Mononuclear cell (primary cell): ENCODE measurements at places on chromosomes 1 and 21. TPM values are rescaled to one million over a fixed set of nuclear protein-coding genes. Genes with fewer than 3 reads are reported as not detected.

Gene ARHGEF10L
- total RNA-seq = 7.6 TPM

Gene RAP1A
- total RNA-seq = 45.2 TPM

Gene TMEM79
- total RNA-seq = 0.42 TPM

Gene RAVER2
- total RNA-seq = 2.2 TPM

Gene PLPP3
- total RNA-seq = 1.4 TPM

Gene CELA3B
- total RNA-seq = not detected

Gene RGS18
- 263 TPM for total RNA-seq

Gene GBP7
- not detected for total RNA-seq

Gene APCS
- not detected for total RNA-seq

Gene PLEKHN1
- 0.10 TPM for total RNA-seq

Gene NHLH1
- not detected for total RNA-seq

Gene PSMD4
- 74.3 TPM for total RNA-seq

Gene CYP4Z1
- total RNA-seq = not detected

Gene SERPINC1
- 0.10 TPM for total RNA-seq

Gene ZMYND12
- 0.84 TPM for total RNA-seq

Gene F13B
- total RNA-seq = not detected

Gene C1orf105
- not detected for total RNA-seq

Gene TMIGD3
- total RNA-seq = not detected
